Myometrial cell (primary cell): ENCODE measurements at places on chromosomes 11 and 22. TPM values are rescaled to one million over a fixed set of nuclear protein-coding genes. Genes with fewer than 3 reads are reported as not detected.

The OTOG gene
- not detected in 2 replicates for total RNA-seq

The SLC5A12 gene
- not detected in 2 replicates for total RNA-seq

The CD3D gene
- not detected in 2 replicates for total RNA-seq

The CRYBA4 gene
- total RNA-seq: not detected in 2 replicates

The GAS2 gene
- 0.53 and 2.3 TPM in 2 replicates for total RNA-seq

The CRYBB3 gene
- not detected in 2 replicates for total RNA-seq

The FAM180B gene
- total RNA-seq: not detected in 2 replicates
